Stimulated activated CD8-positive, alpha-beta memory T cell treated with anti-CD3 and anti-CD28 coated beads, Interleukin-2, amount 100 ng/mL, for 1 hour (primary cell): ENCODE measurements at places on chromosomes 7 and 10.

GRCh38 chr7:116426428-116427156 lies 72.9 kb upstream of the CAV2 start:
- DNase-seq: no peak

- no peak for DNase-seq
These were observed 286.4 kb downstream of the WDR11 start for GRCh38 chr10:121137533-121137932.

- no peak for DNase-seq
These were observed 17.9 kb downstream of the FAM237B start for GRCh38 chr7:90303241-90303640.

- no peak for DNase-seq
These were observed 42.3 kb downstream of the ARID5B start for GRCh38 chr10:61943674-61944378.

DNA sequence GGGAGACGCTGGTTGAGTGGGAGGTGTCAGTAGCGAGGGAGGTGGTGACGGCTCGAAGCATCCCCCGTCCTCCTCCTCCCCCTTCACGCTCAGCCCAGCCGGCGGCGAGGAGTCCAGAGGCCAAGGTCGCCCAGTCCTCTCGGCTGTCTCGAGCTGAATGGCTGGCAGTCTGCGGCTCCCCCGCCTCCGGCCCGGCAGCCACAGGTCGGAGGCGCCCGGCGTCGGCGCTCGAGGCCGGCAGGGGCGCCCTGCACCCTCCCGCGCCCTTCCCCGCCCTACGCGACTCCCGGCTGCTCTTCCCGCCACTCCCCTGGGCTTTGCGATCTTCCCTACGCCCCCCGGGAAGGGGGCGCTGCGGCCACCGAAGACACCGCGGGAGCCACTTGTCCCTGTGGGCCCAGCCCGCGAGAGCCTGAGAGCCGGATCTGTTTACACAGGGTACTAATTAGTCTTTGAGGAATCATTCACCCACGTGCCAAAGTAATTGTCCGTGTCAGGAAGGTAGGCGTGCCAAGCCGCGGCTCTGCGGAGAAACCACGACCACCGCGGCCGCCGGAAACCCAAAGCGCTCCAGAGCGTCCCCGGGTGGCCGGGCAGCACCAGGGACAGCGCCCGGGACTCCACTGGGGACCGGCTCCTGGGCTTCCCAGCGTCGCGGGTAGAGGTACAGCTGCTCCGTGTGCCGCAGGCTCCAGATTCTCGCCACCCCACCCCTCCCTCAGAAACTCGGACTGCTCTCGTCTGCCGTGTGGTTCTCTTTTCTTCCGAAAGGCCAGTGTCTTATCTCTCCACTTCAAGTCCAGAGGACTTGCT lies at the start of gene NXPH1:
TSS of gene NXPH1 (plus strand) at position 133 of the 813 bp plus-strand sequence.
- no peak for DNase-seq

- no peak for DNase-seq
These were observed 19.9 kb downstream of the MACC1 start for GRCh38 chr7:20197125-20197748.

DNA sequence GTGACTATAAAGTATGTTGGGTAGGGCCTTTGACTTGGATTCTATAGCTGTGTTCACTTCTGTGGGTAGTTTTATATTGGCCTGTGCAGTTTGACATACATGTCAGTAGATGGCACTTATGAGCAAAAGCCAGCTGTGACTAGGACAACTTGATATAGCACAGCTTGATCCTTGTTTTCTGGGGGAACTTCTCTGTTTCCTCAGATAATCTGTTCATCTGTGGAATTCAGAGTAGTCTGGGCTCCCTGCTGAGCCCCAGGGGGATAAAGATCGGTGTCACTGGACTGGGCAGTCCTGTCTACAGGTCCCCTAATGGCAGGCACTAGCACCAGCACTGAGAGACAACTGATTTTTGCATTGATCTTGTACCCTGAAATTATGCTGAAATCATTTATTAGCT lies 25.4 kb downstream of the CYP2C9 start:
- DNase-seq: no peak

DNA sequence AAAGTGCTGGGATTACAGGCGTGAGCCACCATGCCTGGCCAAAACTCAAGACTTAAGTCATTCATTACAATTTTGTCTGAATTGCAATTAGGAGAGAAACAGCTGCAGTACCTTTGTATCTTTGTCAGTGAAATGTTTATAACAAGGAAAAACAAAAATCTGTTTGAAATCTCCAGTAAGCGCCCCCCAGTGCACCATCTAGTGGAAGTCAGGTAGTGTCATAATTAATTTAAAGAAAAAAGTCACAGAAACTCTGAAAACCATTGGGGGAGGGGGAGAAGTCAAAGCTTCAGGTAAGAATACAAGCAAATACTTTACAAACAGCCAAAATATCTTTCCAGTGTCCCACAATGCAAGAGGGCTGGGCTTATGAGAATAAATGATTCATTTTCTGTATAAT lies 2.8 kb downstream of the MPP7 start:
- no peak for DNase-seq
